ENCODE measurements at places on chromosomes 16 and 17.

DNA sequence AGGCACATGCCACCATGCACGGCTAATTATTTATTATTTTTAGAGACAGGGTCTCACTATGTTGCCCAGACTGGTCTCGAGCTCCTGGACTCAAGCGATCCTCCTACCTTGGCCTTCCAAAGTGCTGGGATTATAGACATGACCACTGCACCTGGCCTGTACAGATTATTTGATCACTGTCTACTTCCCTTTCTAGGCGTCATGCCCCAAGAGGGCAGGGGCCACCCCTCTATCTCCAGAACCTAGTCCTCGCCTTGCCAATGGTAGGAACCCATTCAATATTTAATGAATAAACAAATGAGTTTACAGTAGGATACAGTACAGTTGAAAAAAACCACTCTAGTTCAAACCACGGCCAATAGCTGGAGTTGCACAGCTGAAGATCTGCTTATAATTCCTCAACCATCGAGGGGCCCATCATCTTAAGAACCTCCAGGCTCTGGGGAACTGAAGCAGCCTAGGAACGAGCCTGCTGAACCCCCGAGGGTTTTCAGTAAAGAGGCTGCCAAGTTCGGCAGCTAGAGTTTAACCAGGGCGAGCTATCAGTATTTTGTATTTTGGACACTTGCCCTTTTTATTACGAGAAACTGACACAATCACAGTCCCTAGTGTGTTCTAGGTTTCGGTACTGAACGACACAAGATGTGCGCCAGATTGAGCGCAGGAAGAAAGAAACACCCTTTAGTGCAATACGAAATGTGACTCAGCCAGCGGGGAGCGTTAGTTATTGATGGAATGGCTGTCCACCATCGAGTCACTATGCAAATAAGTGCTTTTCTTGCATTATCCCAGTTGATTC is 14.6 kb downstream of the ADCY9 start:
- no peak for DNase-seq

DNA sequence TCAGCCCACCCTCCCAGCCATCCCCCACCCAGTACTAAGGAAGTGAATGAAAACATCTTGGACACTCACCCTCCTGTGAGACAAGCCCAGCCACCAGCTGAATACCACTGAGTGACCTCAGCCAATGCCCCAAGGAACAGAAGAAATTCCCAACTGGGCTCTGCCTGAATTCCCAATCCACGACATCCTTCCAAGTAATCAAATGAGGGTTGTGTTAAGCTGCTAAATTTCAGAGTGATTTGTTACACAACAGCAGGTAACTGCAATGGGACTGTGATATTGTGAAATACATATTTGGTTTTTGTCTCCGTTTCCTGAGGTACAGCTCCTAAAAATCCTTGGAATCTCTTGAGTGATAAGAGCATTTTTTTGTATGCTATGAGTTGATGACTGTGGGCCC is 578.7 kb upstream of the CDH11 start:
- no peak for DNase-seq

DNA sequence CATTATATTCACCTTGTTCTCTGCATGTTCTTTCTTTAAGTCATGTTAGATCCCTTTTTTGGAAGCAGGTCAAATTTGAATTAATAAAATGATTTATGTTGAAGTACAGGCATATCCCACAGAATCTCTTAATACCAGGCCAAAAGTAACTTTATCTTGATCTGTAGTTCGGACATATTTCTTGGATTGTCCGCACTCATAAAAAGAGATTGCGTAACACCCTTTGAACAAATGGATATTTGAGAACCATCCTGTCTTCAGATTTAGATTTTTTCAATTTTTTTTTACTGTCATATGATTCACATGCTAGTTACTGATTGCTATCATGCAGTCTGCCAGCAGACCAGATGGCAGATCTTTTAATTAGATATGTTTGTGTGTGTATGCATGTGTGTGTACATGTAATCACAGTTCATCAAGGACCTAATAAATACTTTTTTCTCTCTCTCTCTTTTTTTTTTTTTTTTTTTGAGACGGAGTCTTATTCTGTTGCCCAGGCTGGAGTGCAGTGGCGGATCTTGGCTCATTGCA is 352.6 kb downstream of the WWOX start:
- DNase-seq: no peak

DNA sequence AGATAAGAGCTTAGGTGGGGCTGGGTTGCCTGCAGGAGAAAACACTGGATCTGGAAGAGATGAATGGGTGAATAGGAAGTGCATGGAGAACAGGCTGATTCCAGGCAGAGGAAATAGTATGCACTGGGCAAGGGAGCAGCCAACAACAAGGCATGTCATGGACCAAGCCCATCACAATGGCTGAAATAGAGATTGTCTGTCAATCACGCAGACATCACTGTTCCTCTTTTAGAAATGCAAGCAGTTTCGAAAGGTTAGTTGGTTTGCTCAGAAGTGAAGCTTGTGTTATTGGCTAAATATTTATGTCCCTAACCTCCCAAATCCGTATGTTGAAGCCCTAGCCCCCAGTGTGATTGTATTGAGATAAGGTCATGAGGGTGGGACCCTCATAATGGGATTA is 621.7 kb upstream of the CDH11 start:
- DNase-seq: no peak

Data from 8988T (cell line).